ENCODE measurements at places on chromosomes 2 and 18.

- DNase-seq, result no peak
Measured at GRCh38 chr2:45962177-45962921, 310.9 kb downstream of the PRKCE start.

GRCh38 chr2:112004253-112004645 is 50.8 kb upstream of the TMEM87B start:
- no peak for DNase-seq

DNA sequence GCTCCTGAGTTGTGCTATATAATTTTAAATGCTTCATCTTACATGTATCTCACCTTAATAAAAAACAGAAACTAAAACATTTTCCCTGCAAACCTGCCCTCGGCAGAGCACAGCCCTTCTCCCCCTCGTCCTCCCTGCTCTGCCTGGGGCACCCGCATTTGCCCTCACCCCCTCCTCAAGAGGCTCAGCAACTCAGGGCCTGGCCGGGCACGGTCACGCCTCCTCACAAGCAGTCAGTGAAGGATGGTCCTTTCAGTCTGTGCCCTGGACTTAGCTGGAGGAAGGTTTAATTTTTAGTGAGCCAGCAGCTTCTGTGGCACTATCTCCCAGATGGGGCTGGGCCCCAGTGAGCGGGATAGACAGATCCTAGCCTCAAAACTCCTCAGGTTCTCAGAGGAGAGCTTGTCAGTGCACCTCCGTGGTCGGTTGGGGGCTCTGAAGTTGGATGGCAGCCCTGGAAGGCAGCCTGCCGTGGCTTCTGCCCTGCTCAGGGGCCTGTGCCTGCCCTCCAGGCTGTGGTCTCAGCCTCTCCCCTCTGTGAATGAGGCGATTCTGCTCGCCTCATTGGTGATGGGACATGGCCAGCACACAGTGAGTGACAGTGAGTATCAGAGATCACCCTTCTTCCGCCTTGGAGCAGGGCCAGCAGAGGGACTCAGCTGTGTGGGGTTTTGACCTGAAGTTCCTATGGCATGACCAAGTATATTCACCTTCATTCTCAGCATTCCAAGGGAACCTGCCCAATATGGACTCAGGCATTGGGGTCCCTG is 56.3 kb upstream of the AFF3 start:
- DNase-seq, result no peak

DNA sequence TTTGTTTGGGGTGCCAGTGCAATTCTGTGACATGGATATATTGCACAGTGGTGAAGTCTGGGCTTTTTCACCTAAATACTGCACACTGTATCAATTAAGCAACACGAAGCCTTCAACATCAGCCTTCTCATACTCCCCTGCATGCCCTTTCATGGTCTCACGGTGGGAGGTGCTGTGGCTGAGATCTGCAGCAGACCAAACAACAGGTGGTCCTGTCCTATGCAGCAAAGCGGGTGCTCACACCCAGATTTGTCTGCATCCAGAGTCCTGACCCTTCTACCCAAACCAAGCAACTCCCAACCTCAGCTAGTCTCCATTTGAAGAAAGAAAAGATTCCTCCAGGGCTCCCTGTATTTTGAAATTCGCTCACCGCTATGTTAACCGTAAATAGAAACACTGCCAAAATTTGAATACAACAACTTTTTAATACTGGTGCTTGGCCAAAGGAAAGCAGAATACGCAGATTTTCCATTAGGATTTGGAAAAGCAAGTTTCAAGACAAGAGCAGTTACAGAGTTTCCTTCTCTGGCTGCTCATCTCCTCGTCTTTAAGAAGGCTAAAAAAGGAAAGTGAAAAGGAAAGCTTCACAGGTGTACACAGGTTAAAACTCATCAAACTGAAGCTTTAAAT is 34.9 kb downstream of the FAM168B start:
- no peak for DNase-seq

GRCh38 chr2:159555651-159556392 is 60.5 kb downstream of the BAZ2B start:
- no peak for DNase-seq

DNA sequence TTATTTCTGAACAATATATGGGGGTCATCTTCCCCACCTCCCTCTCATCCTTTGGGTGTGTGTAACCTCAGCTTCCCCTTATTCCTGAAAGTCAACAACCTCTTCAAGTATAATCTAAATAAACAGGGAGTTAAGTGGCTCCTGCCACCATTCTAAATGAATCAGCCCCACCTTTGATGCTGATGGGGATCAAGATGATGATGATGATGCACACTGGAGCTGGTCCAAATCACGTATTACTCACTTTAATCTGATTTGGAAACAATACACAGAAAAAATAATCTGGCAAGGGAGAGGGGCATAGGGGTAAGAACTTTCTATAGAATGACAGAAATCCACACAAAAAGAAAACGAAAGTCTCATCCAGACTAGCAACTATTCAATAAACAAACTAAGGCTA is 7.1 kb downstream of the ACVR1 start:
- no peak for DNase-seq

DNA sequence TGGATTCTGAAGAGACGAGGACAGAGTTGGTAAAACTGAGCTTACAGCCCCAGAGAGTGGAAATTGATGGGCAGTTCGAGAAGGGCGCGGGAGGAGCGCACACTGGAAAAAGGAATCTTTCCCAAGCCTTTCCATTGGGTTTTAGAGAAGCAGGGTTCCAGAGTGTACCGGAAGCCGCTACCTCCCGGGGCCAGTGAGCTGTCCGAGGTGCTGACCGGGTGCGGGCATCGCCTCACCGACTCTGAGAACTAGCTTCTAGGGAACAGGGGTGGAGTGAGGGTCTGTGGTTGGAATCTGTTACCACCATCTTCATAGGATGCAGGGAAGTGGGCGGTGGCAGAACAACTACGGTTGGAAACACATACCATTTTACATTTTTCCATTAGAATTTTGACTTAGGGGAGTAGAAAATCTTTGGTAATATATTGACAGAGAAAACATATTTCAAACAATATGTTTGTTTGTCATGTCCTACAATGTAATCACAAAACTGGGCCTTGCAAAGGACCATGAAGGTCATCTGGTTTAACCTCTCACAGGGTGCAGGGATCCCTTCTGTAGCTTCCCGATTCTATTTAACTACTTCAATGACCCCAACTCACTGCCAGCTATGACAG is 724 bp downstream of the NMS start:
- DNase-seq, result peak; percentile 25

DNA sequence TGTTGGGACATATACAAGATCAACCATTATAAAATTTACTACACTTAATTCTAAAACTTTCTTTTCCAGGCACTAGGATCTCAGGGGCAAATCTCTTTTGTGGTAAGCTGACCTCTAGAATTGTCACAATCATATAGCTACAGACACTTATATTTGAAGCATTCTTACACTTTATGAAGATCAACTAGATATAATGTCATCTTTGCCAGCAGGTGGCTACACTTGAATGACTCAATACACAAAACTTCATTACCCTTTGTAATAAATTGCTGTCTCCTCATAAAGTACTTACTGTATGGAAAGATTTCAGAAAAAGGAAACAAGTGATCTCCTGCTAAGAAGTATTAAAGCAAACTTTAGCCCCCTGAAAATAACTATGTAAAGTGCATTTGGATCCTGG is 77.8 kb downstream of the RDH14 start:
- peak; percentile 14 for DNase-seq

GRCh38 chr2:179031731-179032408 is 18.1 kb downstream of the CCDC141 start:
- no peak for DNase-seq

- no peak for DNase-seq
Measured at GRCh38 chr18:62374410-62374965, 49.4 kb downstream of the TNFRSF11A start.

DNA sequence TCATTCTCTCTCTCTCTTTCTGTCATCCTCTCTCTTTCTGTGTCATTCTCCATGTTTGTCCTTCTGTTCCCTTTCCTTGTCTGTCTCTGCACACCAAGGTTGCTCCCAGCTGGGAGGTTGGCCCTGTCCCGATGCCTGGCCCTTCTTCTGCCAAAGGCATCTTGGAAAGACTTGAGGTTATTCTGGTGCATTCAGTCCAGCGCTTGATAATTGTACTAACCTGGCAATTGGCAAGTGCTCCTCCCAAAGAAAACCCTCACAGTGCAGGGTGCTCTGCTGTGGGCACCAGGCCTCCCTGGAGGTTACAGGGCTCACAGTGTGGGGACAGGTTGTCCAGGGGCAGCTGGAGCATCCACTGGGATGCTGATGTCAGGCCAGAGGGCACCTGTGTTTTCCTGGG is 95.4 kb downstream of the GLI2 start:
- DNase-seq, result no peak

DNA sequence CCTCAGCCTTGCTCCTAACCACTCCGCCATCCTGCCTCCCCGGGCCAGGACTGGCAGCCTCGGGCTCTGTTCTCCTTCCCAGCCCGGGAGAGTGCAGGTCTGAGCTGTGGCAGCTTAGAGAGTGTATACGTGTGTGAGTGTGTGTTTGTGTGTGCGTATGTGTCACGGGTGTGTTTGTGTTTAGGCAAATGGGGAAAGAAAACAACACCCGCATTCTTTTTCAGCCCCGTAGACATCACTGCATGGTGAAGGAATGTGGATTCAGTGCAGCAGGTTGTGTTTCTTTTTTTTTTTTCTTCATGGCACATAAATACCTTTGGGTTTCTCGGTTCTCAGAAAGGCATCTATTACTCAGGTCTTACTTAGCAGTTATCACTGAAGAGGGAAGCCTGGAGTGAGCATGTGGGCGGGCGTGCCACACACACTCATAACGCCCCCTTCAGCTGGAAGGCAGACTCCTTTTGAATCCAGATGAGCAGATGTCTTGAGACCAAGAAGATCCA is 44.2 kb downstream of the GLI2 start:
- DNase-seq, result peak; percentile 39

DNA sequence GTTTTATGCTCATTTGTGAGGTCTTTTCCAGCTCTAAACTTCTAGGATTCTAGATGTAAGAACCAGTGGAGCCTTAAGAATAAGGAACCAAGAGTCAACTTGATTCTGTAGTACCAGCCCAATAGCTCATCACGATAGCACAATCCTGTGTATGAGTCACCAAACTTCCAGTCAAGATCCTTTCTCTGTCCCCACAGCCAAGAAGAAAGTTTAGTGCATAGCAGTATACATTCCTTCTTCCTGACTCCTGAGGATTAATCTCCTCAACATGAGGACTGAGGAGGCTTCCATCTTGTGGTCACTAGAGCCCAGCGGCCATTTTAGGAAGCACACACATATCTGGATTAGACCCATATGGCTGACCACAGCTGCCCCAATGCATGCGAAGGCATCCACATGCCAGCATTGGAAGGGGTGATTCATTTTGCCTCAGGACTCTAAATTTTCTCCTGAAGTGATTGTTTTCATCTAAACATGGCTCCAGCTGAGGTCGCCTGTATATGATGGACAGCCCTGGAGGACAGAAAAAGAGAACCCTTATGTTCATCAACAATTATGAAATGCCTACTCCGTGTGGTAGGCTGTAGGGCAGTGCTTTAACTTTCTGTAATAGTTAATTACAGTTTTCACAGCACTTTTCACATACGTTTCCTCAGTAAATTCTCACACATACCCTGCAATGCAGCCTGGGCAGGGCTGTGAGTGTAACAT is 53.5 kb downstream of the RASGRP3 start:
- DNase-seq, result peak; percentile 50

DNA sequence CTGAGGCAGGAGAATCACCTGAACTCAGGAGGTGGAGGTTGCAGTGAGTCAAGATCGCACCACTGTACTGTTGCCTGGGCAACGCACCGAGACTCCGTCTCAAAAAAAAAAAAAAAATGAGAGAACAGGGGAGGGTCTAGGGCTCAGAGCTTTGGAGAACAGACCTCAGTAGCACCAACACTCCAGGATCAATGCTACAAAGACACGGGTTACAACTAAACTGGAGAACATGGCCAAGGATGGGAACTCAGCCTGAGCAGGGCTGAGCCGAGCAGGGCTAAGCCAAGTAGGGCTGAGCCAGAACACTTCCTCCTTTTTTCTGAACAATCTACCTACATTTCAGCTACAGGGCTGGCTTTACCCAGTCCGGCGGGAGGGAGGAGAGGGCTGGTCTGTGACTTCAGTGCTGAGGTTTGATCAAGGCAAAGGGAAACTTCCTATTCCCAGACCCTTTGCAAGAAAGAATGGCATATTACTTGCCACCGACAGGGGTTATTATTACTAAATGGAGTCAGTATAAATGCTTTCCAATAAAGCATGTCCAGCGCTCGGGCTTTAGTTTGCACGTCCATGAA is 2.9 kb upstream of the CASP8 start:
- DNase-seq, result no peak

DNA sequence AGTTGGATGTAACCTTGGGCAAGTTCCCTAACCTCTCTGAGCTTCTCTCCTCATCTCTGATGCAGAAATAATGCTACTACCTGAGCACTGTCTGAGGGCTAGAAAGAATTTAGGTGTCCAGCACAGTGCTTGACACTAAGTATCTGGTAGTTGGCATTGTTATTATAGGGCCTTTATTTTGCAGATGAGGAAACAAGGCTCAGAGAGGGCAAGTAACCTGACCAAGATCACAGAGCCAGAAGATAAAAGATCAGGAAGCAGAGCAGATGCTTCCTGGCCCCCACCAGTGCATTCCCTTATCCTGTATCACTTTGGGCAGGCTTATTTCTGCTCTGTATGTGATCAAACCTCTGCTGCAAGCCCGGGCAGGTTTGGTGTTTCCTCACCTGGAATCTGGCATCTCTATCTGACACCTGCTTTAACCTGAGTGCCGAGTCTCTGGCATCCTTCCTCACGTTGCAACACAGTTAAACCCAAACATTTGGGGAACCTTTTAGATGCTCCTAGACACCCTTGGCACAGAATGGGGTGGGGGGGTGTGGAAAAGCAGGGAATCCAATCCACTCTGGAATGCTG is 69.9 kb downstream of the PLB1 start:
- DNase-seq, result no peak

Data from SK-MEL-5 (cell line).